ENCODE measurements at places on chromosomes 3 and 15.

GRCh38 chr3:173891272-173892100 is 493.9 kb downstream of the NLGN1 start:
- DNase-seq = no peak

GRCh38 chr15:92663250-92663951 is 7.8 kb upstream of the FAM174B start:
- no peak for DNase-seq

DNA sequence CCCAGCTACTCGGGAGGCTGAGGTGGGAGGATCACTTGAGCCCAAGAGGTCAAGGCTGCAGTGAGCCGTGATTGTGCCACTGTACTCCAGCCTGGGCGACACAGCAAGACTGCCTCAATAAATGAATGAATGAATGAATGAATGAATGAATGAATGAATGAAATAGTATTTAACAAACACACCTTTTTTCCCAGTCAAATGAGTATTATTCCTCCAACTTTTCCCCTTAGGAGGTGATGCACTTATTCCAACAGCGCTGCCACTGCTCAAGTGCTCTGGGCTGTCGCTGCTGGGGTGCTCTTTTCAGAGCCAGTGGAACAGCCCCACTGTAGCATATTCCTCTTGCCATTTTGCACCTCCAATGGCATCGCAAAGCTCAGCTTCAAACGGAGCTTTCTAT is 66.8 kb upstream of the RAD18 start:
- DNase-seq = no peak

GRCh38 chr3:37864904-37865303 is 3.2 kb downstream of the CTDSPL start:
- DNase-seq = no peak

- DNase-seq = no peak
Measured at GRCh38 chr3:40336101-40336500, 26.6 kb downstream of the EIF1B start.

DNA sequence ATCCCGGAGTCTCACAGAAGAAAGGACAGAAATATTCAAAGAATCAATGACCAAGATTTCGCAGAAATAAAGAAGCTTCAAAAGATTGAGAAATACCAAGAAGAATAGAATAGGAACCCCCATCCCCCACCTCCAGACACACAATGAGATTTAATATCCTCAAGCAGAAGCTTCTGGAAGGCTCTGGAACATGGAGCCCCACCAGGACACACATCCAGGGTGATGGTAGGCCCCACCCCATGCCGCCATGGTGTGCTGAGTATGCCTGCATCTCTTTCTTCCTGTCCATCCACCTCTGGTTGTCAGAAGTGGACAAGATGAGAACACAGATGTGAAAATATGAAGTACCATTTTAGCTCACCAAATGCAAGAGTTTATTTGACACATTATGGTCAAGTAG is 19.3 kb downstream of the PRR23E start:
- DNase-seq = no peak

DNA sequence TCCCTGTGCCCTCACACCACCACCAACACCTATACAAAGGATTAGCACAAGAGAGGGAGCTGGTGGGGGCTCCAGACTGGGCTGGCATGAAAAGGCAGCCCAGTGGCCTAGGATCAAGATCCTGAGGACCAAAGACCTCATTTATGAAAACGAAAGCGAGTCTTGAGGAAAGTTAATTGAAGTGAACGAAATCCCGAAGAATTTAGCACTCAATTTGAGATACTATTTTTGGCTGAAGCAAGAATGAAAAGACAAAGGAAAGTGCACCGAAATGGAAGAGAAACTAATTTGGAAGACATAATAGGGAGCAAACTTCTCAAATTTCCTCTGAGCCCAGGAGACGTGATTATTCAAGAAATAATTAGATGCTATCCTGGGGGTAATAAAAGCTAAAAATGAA is 68.7 kb upstream of the SLC6A11 start:
- no peak for DNase-seq

- DNase-seq = no peak
Measured at GRCh38 chr3:37115446-37115845, 58.9 kb downstream of the LRRFIP2 start.

- DNase-seq = no peak
Measured at GRCh38 chr3:155664925-155665695, 79.8 kb downstream of the PLCH1 start.

GRCh38 chr3:194120789-194121770 is 14.9 kb upstream of the HES1 start:
- no peak for DNase-seq

DNA sequence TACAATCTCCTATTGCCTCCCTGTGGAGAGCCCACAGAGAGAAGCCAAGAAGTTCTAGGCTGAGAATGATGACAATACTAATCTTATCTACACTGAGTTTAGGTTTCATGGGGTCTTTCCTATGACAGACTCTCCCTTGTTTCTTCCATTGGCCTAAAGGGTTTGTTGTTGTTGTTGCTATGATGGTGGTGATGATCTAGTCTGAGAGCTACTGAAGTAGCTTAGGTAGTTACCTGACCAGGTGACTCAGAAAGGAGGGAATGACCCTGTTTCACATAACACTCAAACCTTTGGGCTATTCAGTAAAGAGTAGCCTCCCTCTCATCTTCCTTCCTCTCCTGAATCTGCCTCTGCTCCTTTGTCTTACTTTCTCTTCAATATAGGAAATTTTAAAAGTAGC is 170.2 kb downstream of the GMNC start:
- DNase-seq = no peak

DNA sequence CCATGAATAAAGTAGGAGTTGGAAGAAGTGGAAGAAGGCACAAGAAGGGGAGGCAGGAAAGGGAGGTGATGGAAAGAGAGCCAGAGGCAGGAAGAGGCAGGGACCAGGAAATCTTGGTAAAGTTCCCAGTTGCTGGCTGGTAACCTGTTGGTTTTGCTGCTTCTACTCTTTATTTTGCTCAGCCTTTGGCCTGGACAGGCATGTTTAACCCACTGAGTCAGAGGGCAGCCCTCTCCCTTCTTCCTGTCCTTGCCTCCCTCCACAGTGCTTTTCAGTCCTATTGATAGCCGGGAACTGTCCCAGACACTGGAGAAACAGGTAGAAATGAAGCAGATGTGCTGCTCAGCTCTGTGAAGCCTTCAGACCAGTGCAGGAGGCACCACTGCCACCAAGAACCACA is 43.4 kb upstream of the APEH start:
- no peak for DNase-seq

DNA sequence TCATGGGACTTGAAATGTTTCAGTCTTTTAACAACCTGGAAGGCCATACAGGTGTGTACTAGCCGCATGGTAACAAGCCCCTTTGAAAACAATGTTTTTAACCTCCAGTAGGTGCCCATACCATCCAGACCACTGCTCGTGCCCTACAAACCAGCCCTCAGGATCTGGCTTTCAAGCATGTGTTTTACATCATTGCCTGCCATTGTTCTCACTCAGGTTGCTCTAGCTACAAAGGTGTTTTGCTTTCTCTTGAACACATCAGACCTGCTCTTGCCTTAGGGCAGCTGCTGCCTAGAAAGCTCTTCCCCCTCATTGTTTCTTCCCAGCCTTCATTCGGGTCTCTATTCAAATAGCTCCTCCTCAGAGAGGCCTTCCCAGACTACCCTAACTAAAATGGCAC is 32.3 kb upstream of the MAP3K13 start:
- peak; percentile 72 for DNase-seq

- no peak for DNase-seq
Measured at GRCh38 chr3:171349392-171349791, 110.8 kb downstream of the TNIK start.

DNA sequence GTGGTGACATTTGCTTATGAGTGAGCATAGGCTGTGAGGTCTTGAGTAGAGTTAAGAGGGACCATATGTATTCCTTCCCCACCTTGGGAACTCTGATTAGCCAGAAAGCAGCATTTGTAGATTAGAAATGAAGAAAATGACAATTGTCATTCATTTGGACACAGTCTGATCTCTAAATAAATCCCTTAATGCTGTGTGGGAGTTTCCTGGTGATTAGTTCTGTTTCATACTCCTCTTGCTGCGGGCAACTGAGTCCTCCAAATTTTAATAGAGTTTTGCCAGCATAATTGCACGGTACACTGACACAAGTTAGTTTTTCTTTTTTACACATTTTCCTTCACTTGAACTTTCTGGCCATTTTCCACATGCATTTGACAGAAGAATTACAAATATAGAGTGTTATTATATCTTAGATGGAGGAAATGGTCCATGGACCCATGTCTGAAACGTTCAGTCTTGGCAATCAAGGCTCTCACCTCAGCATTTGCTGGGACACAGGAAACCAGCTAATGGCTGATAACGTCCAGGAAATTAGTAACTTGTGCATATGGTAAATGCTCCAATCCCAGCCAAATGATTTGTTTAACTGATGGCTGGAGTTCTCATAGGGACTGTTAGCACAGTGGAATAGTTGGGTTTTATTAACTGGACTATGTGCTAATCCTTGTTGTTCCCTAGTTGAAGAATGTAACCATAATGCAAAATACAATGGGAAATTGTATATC is 321.2 kb downstream of the RBMS3 start:
- DNase-seq = no peak

Measured in NCI-H1436 treated with DMSO at 0.1 percent for 48 hours (cell line).